NCI-H524 treated with DMSO at 0.1 percent for 48 hours (cell line): ENCODE measurements at places on chromosomes 13 and 19.

DNA sequence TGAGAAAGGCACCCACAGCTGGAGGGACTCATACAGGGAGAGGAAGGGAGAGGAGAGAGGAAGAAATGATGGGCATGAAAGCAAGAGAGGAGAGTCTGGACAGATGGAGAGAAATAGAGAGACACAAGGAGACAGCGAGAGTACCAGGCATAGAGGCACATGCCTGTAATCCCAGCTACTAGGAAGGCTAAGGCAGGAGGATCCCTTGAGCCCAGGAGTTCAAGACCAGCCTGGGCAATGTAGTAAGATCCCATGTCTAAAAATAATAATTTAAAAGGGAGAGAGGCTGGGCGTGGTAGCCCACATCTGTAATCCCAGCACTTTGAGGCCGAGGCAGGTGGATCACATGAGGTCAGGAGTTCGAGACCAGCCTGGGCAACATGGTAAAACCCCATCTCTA lies 9.3 kb downstream of the UNC13A start:
- DNase-seq: no peak

DNA sequence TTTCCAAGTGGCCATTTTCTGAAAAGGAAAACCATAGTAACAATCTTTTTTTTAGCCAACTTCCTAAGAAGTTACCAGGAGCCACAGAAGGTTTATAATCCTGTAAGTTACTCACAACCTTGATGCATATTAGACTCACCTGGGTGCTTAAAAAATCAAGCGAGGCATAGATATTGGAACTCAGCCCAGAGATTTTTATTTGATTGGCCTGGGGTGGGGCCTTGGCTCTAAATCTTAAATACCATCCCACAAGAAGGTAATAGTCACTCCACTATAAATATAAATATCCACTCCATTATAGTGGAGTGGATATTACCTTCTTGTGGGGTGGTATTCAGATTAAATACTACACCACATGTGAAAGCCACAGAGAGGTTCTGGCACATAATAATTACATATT lies 429.6 kb downstream of the RFC3 start:
- no peak for DNase-seq

DNA sequence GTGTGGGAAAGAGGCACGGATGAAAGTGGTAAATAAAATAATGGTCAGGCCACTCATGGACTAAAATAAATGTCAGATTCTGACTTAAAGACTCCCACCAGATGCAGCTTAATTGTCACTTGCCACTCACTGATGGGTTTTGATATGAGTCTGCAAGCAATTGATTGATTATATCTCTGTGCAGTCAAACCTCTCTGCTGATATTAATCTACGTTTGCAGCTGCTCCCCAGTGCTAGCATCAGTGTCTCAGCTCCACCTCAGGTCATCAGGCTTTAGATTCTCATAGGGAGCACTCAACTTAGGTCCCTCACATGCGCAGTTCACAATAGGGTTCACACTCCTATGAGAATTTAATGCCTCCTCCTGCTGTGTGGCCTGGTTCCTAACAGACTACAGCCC lies 195.3 kb downstream of the B3GLCT start:
- no peak for DNase-seq

DNA sequence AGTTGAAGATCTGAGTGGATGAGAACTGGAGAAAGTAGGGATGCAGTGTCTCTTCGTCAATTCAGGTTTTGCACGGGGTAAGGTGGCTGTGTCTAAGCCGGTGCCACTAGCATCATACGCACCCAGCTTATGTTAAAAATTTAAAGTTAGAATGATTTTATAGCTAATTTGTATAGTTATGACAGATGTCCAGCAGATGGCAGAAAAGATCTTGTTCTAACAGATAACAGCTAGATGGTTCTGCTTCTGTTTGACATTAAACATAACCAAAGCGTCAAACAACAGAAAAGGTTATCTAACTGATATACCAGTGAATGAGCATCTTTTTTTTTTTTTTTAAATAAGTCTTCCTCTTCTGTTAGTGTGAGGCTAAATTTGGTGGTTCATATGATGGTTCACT lies 18.8 kb upstream of the EDDM13 start:
- peak; percentile 9 for DNase-seq

- DNase-seq: no peak
Measured at GRCh38 chr13:25432691-25433090, 60.9 kb downstream of the ATP8A2 start.

DNA sequence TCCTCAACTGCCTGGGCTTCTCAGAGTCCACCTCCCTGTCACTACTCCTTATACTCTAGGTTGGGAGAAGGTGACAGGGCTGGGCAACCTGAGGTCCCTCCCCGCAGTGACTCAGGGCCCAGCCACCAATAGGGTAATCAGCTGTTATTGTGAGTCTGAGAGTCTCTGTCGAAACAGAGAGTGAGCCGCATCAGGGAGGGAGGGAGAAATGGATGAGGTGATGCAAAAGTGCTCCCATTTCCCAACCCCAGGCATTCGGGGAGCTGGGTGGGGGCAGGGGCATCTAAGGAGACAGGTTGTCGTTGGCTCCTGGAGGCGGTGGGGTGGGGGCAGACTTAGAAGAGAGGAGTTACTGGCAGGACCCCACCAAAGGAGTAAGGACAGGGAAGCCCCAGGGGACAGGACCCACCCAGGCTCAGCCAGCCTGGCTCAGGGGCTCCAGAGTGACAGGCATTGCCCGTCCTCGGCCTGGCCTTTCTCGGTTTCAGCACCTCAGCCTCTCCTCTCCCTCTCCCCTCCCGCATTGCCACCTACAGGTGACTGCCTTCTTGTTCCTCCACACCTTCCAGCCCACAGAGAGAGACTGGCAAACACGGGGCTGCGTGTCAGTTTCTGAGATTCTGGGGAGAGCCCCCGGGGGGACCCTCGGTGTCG lies at the start of gene DMKN:
Gene DMKN, minus strand, starts transcription at position 22 of the 654 bp plus-strand sequence. CDS start 174 bp downstream, outside the sequence.
- no peak for DNase-seq

- DNase-seq: no peak
Measured at GRCh38 chr13:50643060-50643459, 200.4 kb downstream of the DLEU7 start.

DNA sequence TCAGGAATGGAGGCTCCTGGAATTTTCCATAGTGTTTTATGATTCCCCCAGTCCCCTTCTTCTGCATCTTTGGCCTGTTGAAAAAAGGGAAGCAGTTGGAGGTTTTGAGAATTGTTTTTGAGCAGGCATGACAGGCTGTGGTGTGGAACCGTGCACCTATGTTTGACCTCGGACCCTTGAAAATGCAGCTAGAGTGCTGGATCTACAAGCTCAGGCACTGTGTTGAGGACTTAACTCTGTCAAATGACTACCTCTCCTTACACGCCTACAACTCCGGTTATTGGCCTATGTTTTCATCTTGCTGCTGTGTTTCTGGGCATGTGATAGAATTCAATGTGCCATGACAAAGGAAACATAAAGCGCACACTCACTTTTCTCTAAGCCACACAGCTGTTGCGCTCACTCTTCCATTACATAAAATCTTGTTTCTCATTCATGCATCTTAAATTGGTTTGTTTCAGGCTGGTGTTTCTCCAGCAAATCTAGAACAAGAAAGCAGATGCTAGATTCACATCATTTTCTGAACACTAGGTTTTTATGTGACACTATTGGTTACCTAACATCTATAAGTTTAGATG lies 616.6 kb downstream of the FGF9 start:
- no peak for DNase-seq

- no peak for DNase-seq
Measured at GRCh38 chr13:113413898-113414282, 39.4 kb downstream of the ADPRHL1 start.

GRCh38 chr13:59016250-59016649 lies 1147.5 kb downstream of the DIAPH3 start:
- no peak for DNase-seq

- DNase-seq: no peak
Measured at GRCh38 chr19:5459360-5459759, 4.1 kb downstream of the ZNRF4 start.

GRCh38 chr13:97307882-97308624 lies 85.9 kb downstream of the MBNL2 start:
- peak; percentile 29 for DNase-seq

DNA sequence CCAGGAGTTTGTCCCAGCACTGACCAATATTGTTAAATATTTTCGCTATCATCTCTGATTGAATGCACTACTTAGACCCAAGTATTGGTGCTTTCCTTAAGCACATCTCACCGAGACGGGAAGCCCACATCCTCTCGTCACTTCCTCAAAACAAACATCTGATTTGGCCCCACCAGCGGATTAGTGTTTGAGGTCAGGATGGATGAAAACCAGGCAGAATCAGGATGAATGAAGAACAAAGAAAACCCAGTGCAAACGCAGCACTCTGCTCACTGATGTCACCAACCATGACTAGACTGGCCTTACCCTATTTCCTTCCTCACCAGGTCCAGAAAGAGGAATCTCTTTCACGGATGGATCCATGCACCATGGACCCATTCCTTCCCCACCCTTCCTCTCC lies 6.0 kb downstream of the PLAUR start:
- DNase-seq: no peak

- DNase-seq: no peak
Measured at GRCh38 chr13:35387682-35388250, 88.7 kb downstream of the MAB21L1 start.

- DNase-seq: no peak
Measured at GRCh38 chr13:24685314-24685713, 5.1 kb downstream of the ATP12A start.

DNA sequence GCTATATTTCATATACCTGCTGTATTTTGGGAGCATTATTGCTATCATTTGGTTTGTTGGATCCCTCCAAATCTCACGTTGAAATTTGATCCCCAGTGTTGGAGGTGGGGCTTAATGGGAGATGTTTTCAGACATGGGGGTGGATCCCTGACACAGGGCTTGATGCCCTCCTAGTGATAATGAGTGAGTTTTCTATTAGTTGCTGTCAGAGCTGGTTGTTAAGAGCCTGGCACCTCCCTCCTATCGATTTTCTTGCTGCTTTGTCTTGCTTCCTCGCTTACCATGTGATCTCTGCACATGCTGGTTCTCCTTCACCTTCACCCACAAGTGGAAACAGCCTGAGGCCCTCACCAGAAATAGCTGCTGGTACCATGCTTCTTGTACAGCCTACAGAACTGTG lies 259.9 kb upstream of the STARD13 start:
- no peak for DNase-seq

DNA sequence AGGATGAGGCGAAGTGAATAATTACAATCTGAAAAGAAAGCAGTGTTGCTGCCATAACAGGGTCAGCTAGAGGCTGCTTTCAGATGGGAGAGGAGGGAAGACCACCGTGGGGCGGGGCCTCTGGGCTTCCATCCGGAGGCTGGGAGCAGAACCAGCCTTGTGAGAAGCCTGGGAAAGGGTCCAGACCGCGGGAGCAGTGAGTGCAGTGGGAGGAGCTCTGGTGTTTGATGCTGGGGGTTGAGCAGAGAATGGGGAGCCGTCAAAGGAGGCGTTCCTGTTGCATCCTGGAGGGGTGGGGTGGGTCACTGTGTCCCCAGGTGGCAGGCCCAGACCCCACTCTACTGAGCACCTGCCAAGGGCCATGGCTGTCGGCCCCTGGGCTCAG lies 18.1 kb downstream of the NKPD1 start:
- DNase-seq: no peak

GRCh38 chr19:53131727-53132126 lies 983 bp downstream of the ZNF415 start:
- DNase-seq: no peak

DNA sequence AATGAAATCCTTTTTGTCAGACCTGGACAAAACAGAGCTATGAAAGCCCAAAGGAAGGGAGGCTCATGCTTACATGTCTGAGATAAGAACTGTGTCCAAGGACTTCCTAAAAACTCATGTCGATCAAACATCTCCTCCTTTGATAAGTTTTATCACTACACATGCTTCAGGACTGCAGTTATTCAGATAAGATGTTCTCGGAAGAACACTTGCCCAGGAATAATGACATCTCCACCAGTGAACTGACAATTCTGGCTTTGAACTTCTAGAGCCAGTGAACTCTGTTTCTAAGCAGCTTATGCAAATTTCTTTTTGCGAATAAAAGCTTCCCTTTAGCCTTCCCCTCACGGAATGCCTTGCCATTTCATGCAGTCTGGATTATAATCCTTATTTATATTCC lies 561.6 kb downstream of the TBC1D4 start:
- no peak for DNase-seq

DNA sequence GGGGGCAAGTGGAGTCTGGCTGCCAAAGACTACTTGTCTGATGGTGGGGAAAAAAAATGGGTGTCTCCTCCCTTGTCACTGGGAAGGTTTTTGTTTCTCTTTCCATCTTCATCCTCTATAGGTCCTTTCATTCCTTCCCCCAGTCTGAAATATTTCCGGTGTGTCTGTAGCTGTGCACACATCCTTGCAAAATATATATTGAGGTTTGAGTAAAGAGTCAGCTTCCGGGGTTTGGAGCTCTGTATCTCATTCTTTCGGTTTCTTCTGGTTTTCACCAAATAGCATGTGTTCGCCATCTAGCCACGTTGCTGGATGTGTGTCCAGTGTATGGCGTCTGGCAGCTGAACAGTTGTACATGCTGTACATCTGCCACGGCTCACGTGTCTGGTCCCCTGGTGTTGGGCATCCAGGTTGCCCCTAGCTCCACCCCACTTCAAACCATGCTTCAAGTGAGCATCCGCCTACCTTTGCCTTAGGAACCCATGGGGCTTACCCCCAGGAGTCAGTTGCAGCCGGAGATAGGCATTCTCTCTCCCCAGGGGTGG lies 142.2 kb downstream of the SIPA1L3 start:
- peak; percentile 74 for DNase-seq

GRCh38 chr13:29733147-29733611 lies 117.2 kb downstream of the UBL3 start:
- no peak for DNase-seq

GRCh38 chr13:73532987-73533510 lies 474.2 kb downstream of the KLF5 start:
- DNase-seq: no peak

- no peak for DNase-seq
Measured at GRCh38 chr13:40205771-40206240, 460.6 kb downstream of the FOXO1 start.

- DNase-seq: no peak
Measured at GRCh38 chr13:61874970-61875579, 459.4 kb upstream of the PCDH20 start.

DNA sequence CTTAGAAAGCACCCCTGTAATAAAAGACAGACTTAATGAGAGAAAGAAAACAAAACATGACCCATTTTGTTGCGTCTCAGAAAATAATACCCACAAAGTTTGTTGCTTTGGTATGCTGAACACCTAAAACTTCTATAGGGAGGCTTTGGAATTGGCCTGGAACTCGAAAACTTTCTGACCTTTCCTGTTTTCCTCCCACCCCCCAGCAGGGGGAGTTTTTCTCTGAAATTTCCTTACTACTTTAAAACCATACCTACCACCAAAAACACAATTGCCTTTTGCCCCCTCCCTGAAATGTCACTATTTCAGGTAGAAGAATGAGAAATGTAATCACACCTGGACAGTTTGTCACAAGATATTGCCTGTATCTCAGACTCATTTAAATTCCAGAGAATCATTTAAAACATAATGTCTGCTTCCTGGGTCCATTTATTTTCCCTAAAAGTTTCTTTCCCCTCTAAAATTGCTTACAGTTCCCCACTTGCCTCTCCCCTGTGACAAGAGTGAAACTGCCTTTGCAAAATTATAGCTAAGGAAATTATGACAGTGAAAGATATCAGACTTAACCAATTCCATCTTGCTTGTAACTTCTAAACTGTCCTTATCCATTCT lies 2700.2 kb downstream of the PCDH9 start:
- DNase-seq: no peak

GRCh38 chr19:33375156-33375836 lies 1.8 kb downstream of the CEBPG start:
- no peak for DNase-seq

GRCh38 chr19:7932276-7932929 lies 6.5 kb upstream of the CTXN1 start:
- no peak for DNase-seq
